ENCODE measurements at places on chromosomes 6 and 20.

DNA sequence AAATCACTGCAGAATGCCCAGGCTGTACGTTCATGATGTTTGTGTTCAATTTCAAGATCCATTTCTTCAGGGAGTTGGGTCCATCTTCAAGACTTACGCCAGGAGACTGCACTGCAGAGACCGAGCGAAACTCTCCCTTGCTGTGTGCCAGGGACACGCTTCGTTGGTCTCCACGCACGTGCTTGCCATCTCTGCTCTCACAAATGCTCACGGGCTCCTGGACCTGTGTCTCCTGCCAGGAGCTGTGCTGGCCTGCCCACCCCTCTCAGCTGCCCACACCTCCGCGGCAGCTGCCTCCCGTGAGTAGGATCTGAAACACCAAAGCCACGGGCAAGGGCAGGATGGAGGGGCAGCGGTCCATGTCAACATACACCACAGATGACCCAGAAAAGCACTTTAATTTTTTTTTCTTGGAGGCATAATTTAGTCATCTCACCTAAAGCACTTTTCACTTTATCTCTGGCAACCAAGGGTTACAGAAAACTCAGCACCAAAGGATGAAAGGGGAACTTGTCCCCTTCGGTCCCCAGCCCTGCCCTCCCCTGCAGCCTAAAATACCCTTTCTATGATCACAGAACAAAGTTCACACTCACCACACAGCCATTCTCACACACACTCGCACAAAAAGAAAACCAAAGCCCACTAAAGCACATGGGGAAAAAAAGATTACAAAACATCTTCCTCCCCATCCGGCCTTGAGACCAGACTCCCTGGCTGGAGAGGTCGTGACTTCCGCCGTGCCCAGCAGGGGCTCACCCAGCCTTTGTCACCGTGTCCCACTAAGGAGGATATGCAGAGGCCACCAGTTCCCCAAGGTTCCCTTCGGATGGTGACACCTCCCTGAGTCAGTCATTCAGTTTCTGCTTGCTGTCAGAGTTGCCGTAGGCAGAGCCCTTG is 137.9 kb downstream of the AGPAT4 start:
- no peak for DNase-seq

- peak; percentile 20 for DNase-seq
Measured at GRCh38 chr6:105452924-105453756, 50.3 kb upstream of the PREP start.

DNA sequence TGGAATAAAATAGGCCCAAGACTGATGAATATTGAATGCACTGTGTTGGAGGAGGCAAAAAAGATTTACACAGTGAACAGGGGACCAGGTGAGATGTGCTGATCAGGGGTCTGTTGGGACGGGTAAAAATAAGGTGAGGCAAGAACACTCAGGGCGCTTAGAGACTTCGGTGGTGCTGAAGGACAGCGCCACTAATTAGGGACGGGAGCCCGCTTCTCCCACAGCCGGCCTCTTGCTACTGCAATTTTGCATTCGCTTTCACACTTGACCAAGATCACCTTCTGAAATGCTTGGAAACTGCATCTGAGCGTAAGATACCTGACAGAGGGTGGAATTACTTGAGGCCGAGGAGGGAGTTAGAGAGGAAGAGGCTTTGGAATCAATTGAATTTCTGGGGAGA is 7.3 kb downstream of the TFAP2D start:
- no peak for DNase-seq

DNA sequence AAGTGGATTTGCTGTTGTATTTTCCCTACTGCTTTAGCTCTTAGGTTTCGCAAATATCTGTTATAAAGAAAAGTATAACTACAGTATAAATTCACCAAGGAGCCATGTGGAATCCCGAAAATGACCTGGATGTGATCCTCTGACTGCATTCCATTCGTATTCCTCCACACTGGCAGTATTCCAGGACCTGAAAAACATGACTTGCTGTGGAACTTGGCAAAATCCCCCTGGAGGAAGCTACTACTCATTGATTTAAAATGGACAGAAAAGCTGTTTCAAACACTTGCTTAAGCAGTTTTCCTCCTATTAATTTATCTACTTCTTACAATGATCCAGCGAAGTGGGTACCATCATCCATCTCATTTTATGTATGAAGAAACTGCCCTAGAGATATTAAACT is 13.3 kb upstream of the ENPP5 start:
- DNase-seq: no peak

DNA sequence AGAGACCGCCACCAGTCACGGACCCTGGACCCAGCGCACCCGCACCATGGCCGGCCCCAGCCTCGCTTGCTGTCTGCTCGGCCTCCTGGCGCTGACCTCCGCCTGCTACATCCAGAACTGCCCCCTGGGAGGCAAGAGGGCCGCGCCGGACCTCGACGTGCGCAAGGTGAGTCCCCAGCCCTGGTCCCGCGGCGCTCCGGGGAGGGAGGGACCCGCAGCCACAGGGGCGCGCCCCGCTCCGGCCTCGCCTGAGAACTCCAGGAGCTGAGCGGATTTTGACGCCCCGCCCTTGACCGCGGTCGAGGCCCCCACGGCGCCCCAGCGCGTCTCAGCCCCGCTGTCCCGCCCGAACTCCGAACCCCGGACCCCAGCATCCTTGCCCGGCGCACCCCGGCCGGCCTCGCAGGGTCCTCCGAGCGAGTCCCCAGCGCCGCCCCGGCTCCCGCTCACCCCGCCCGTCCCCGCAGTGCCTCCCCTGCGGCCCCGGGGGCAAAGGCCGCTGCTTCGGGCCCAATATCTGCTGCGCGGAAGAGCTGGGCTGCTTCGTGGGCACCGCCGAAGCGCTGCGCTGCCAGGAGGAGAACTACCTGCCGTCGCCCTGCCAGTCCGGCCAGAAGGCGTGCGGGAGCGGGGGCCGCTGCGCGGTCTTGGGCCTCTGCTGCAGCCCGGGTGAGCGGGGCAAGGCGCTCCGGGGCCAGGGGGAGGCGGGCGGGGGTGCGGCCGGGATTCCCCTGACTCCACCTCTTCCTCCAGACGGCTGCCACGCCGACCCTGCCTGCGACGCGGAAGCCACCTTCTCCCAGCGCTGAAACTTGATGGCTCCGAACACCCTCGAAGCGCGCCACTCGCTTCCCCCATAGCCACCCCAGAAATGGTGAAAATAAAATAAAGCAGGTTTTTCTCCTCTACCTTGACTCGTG is at the start of gene OXT:
TSS of gene OXT (plus strand) at position 11 of the 920 bp plus-strand sequence. CDS start at position 47, 36 bp downstream.
- no peak for DNase-seq

DNA sequence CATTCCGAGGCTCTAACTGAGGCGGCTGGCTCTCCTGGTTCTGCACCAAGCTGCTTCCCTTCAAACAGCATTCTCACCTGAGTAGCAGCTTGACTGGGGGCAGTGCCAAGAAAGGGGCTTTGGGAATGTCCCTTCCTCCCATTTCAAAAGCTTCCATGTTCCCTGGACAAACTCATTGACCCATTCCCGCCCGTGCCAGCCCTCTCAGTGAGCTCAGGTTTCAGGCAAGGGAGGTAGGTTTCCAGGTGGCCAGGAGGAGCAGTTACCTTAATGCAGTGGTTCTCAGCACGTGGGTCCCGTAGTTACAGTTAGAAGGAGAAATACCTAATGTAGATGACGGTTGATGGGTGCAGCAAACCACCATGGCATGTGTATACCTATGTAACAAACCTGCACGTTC is 135.2 kb downstream of the ELOVL4 start:
- no peak for DNase-seq

GRCh38 chr6:160106701-160107100 is 14.9 kb upstream of the SLC22A1 start:
- no peak for DNase-seq

GRCh38 chr6:72820153-72820552 is 198.3 kb downstream of the KCNQ5 start:
- DNase-seq: no peak

GRCh38 chr6:12208190-12208589 is 82.0 kb upstream of the EDN1 start:
- DNase-seq: no peak

GRCh38 chr6:16810411-16810810 is 49.2 kb upstream of the ATXN1 start:
- DNase-seq: no peak

- DNase-seq: no peak
Measured at GRCh38 chr20:37535443-37536132, 7.9 kb upstream of the BLCAP start.

- no peak for DNase-seq
Measured at GRCh38 chr20:25452333-25452732, 44.9 kb downstream of the GINS1 start.

- DNase-seq: no peak
Measured at GRCh38 chr6:135358251-135358821, 139.2 kb downstream of the AHI1 start.

- DNase-seq: no peak
Measured at GRCh38 chr6:116492331-116493067, 18.9 kb upstream of the CALHM5 start.

- DNase-seq: no peak
Measured at GRCh38 chr6:10962673-10963072, 75.8 kb downstream of the SYCP2L start.

- no peak for DNase-seq
Measured at GRCh38 chr20:19943061-19943521, 74.1 kb upstream of the NAA20 start.

DNA sequence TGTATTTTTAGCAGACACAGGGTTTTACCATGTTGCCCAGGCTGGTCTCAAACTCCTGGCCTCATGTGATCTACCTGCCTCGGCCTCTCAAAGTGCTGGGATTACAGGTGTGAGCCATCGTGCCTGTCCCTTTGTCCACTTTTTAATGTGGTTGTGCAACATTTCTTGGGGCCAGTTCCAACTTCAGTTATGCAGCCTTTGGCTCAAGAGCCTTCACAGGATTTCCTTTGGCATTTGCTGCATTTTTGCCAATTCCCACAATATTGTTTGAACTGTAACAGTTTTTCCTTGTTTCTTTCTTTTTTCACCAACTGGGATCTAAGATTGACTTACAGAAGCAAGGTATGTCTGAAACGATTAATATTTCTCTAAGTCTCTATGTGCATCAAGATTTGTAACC is 63.6 kb downstream of the EDN1 start:
- no peak for DNase-seq

GRCh38 chr20:49405062-49405683 is 77.3 kb downstream of the KCNB1 start:
- no peak for DNase-seq

DNA sequence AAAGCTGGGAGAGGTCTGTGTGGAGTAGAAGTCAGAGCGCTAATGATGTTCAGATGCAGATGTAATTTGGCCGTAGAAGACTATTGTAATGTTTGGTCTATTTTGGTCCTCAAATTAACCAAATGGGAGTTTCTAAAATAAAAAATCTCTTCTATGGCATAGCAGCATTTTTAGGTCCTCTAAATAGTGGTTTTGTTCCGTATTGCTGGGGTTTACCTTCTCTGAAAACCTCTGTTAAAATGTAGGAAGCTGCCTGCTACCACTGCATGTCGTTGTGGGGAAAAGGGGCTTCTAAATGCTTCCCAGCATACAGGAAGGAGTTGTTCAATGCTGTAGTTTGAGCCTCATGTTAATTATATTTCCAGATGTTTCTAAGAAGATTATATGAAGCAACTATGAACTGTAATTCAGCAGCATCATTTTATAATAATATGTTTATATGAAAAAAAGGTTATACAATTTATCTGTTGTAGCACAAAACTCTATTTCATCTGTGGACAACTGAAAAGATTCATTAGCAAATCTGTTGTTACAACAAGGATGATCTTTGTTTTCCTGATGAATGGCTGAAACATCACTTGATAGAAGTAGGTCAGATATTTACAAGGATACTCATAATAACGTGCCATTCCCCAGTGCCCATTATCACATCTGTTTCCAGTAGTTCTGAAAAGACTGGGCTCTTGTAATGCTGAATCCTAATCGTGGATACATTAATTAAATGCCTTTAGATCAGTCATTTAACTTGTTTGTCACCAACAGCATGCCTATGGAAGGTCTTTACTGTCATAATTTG is 256.6 kb downstream of the TBC1D7 start:
- no peak for DNase-seq

- DNase-seq: no peak
Measured at GRCh38 chr6:80003826-80004172, 650 bp upstream of the TTK start.

GRCh38 chr6:166855416-166855815 is 100.9 kb downstream of the RNASET2 start:
- DNase-seq: no peak

- no peak for DNase-seq
Measured at GRCh38 chr20:52012079-52012478, 179.5 kb downstream of the ZFP64 start.

- peak; percentile 10 for DNase-seq
Measured at GRCh38 chr6:28251661-28252008, 434 bp downstream of the ZKSCAN4 start.

DNA sequence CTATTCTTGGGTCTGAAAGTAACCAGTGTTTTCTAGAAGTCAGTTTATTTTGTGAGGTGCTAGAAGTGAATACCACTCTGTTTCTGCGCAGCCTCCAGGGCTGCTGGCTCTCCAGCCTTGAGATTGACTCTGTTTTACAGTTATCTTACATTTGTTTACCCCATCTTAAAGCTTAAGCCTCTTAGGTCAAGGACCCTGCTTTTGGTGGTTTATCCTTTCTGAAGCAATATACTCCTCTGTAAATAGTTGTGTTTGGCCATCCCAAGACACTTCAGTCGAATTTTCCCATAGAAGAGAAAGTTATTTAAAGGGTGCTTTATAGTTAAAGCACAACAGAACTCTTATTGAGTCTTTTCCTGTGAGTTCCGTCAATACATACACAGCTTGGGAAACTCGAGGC is 190.6 kb upstream of the RSPO3 start:
- DNase-seq: no peak

- no peak for DNase-seq
Measured at GRCh38 chr6:75581231-75581630, 20.4 kb upstream of the SENP6 start.

- DNase-seq: no peak
Measured at GRCh38 chr6:41288030-41288753, 1.7 kb upstream of the TREM1 start.

GRCh38 chr6:112503091-112503596 is 156.0 kb downstream of the RFPL4B start:
- DNase-seq: no peak

DNA sequence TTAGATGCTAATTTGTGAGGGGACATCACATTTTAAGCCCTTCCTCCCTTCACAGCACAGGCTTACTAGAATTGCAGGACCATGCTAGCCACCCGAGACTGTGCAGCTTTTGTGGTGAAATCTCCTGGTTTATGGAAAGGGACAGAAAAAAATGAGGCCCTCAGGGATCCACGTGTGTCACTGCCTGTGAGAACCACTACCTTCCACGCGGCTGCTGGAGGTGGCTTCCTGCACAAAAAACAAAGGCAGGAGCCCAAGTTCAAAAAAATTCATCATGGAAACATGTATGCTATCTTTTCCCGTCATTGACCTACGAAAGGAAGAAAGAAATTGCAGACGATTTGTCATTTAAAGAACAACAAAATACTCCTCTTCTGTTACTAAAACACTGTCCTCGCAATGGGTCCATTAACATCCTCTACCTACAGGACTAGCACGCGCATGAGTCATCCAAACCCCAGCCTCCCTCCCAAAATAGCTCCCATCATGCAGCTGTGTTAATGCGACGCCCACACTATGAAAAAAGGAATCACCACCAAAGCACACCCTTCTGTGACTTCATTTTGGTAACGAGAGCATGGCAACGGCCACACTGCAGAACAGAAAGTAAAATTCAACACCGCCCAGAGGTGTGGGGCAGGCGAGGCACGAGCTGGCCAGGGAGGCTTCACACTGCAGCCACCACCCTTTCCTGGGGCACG is 45.7 kb downstream of the RAMACL start:
- DNase-seq: no peak

GRCh38 chr20:5470943-5471342 is 154.2 kb upstream of the PROKR2 start:
- no peak for DNase-seq

Measured in activated CD8-positive, alpha-beta memory T cell treated with anti-CD3 and anti-CD28 coated beads for 48 hours (primary cell).